ENCODE measurements at places on chromosomes 3 and 15. TPM values are rescaled to one million over a fixed set of nuclear protein-coding genes. Genes with fewer than 3 reads are reported as not detected.

TRH gene
- total RNA-seq = not detected

ANKUB1 gene
- total RNA-seq = not detected

- DNase-seq = no peak
These were observed 308.2 kb downstream of the PLCL2 start for GRCh38 chr3:17192995-17193394.

GRCh38 chr3:155229086-155229485 is 64.4 kb downstream of the STRIT1 start:
- no peak for DNase-seq

DNA sequence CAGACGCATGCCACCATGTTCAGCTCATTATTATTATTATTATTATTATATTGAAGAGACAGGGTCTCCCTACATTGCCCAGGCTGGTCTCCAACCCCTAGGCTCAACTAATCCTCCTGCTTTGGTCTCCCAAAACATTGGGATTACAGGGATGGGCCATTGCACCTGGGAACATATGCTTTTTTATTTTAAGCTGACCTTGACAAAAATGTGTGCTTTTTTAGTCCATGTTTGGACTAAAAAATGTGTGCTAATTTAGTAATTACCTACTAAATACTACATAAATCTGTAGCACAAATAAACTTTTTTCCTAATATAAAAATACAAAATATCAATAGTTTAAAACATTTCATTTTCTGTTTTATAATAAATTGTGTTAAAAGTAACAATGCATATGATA is 693.2 kb downstream of the ROBO1 start:
- no peak for DNase-seq

DNA sequence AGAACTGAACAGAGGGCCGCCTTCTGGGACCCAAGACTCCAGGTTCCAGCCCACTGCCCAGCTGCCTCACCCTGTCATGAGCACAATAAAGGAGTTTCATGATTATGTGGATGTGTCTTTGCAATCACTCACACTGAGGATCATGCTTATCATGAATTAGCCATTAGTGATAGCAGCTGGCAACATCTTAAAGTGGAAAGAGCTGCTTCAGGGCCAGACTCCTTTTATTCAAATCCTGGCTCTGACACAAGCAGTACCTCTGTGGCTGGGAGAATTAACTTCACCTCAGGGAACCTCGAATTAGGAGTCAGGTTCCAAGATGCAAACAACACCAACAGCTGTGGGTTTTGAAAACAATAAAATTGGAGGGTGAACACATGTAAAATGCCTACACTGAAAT is 6.6 kb upstream of the SCAP start:
- no peak for DNase-seq

GRCh38 chr15:101045236-101045646 is 126.1 kb downstream of the LRRK1 start:
- no peak for DNase-seq
